Activated CD8-positive, alpha-beta memory T cell treated with anti-CD3 and anti-CD28 coated beads, Interleukin-2, amount 50 U/mL, for 4 hours (primary cell): ENCODE measurements at places on chromosomes 7 and 10.

GRCh38 chr7:148049068-148049467, 541.5 kb upstream of the C7orf33 start:
- no peak for DNase-seq

DNA sequence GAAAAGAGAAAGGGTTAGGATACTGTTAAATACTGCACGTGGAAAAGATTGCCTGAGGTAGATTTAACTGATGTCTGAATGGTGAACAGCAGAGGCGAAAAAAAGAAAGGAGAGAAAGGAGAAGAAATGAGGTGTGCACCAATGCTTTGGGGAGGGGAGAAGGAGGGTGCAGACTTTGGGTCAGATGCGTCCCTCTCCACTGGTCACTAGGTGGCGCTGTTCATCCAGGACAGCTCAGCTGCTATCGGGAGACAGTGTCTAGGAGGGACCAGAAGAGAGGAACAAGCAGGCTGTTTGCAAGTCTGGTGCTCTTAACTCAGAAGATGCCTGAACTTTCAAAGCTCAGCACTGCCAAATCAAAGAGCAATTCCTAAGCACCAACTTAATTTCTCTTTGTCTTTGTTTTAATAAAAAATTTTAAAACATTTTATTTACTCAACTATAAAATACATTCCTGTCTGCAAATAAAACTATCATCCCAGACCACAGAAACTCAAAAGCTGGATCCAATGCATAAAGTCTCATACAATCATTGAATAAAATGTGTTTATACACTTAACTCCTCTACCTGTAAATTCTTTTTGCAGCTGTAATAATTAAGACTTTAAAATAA, 83.9 kb upstream of the PDLIM1 start:
- peak; percentile 27 for DNase-seq

- peak; percentile 58 for DNase-seq
Observed at GRCh38 chr10:102660888-102661657, 16.8 kb downstream of the TRIM8 start.

GRCh38 chr7:130758429-130759056, 24.5 kb upstream of the KLF14 start:
- DNase-seq, result no peak

- DNase-seq, result no peak
Observed at GRCh38 chr10:44801383-44802327, 109.5 kb upstream of the TMEM72 start.

DNA sequence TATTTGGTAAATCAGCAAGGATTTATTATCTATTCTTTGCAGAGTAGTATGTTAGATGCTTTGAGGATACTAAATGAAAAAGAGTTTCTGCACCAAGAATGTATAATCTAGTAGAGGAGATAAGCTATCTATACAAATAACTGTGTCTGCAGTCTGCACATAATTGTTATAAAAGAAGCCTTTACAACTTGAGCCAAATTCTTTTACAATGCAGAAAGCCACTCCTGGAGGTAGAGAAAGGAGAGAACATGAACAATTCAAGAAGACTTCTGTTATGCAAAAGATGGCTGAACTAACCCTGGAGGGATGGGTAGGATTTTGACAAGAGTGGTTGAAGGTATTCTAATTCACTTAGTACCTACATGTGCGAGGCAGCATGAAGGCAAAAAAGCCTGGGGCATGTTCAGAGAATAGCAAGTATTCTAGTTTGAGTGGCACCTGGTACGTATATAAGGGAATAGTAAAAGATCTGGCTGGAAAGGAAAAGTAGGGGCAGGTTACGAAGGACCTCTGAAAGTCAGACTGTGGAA, 251.1 kb upstream of the KAT6B start:
- DNase-seq, result no peak

- no peak for DNase-seq
Observed at GRCh38 chr10:60614363-60614762, 163.9 kb upstream of the CDK1 start.

GRCh38 chr7:25832929-25833328, 319.1 kb upstream of the NFE2L3 start:
- no peak for DNase-seq

- no peak for DNase-seq
Observed at GRCh38 chr7:101093906-101094305, 8.6 kb downstream of the TRIM56 start.

DNA sequence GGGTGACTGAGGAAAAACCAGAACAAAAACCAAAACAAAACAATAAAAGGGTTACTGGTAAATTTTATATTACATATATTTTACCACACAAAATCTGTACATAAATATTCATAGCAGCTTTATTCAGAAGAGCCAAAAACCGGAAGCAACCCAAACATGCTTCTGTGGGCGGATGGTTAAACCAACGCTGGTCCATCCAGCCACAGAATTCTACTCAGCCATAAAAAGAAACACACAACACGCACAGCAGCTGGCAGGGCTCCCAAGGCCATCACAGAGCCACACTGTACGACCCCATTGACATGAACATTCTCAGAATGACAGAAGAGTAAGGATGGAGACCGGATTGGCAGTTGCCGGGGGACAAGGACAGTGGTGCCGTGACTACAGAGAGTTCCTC, 83.6 kb downstream of the PROSER2 start:
- no peak for DNase-seq

- no peak for DNase-seq
Observed at GRCh38 chr7:15853832-15854470, 167.5 kb upstream of the MEOX2 start.

- no peak for DNase-seq
Observed at GRCh38 chr7:132846086-132846485, 235.8 kb downstream of the CHCHD3 start.

DNA sequence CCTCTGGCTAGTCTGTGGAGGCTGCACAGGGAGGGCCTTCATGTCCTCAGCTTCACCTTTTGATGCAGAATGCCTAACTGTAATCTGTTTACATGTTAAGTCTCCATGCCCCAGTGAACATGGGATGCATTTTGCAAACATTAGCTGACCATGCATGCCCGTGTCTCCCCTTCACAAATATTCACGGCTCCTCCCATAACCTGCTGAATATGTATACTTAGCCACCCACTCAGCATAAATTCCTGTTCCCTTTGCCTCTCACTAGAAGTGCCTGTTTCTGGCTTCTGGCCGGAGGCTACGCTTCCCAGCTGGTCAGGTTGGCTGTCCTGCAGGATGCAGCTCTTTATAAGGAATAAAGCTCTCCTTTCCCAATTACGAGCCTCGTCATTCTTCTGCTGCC, 552.7 kb downstream of the DNAJB6 start:
- no peak for DNase-seq

DNA sequence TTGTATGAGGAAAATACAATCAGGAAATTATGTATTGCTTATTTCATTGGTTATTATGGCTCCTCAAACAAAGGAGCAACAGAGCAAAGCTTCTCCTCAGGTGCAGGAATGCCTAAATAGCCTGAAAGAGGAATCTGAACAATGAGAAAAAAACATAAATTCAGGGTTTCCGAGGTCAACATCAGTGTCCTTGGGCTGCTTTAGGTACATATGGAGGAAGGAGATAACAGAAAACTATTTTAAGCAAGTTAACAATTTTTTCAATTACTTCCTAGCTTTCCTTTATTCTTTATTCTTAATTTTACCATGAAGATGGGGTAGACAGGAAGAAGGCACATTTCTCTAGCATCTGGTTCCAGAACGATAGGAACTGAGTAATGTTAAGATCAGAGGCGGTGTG, 14.0 kb downstream of the SLC16A9 start:
- DNase-seq, result no peak
